Stimulated activated CD4-positive, alpha-beta T cell treated with anti-CD3 and anti-CD28 coated beads, Interleukin-15, amount 100 ng/mL, for 24 hours (primary cell): ENCODE measurements at places on chromosomes 3 and 15.

DNA sequence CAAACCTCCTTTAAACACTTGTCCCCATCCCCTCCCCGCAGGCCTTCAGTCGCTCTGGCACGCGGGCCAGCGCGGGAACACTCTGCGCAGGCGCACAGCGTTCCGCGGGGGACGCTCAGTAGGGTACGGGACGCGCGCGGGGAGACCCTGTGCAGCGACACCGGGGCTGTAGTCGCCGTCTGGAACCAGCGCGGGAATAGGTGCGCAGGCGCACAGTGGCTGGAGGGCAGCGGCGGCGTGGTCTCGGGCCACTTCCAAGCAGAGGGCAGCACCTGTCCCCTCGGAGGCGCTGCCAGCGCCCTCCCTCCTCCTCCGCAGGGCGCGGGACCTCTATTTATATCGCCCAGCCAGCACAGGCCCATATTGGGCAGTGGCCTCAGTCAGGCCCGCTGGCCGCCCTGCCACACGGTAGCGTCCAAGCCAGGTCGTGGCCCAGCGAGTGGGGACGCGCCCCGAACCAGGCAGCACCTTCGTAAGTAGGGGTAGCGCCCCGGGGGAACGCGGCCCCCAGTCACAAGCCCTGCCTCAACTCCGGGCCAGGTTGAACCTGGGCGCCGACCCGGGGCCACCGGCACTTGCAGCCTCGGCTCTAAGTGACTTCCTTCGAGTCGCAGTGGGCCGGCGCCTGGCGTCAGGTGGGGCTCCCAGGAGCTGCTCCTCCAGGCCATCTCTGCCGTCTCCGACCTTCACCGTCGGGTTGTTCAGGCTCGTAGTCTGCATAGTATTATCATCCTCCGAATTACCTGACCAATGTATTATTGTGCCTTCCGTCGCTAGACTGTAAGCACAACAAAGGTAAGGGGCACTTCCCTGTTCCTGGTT is at the start of gene KBTBD12:
KBTBD12 (plus strand) TSS at position 118 of the 822 bp plus-strand sequence. CDS start 7,830 bp downstream, outside the sequence.
- DNase-seq, result peak; percentile 21

DNA sequence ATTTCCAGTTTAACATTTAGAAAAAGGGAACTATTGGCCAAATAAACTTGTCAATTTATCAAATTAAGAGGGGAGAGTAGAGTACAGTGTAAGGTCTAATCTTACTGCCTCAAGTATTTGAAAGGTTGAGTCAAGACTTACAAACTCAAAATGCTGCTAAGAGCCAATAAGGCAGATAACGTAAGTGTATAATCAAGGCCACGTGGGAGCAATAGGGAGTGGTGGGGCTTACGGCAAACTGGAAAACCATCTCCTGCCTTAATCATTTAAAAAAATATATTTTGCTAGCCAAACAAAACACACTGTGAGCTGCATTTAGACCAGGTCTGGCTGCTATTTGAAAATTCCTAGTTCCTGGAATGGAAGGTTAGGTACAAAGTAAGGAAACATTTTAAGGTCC is 107.3 kb upstream of the FRMD4B start:
- no peak for DNase-seq

DNA sequence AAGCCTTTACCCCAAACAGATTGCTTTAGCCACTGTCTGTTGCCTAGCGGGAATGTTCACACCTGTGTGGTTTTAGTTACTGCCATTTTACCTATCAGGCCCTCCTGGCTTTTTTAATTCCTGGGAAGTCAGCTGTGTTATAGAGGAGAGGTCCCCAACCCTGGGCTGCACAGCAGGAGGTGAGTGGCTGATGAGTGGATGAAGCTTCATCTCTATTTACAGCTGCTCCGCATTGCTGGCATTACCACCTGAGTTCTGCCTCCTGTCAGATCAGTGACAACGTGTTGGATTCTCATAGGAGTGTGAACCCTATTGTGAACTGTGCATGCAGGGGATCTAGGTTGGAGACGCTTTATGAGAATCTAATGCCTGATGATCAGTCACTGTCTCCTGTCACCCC is 127.0 kb downstream of the MBNL1 start:
- DNase-seq, result no peak

- peak; percentile 83 for DNase-seq
These were observed 35.6 kb downstream of the DAPK2 start for GRCh38 chr15:64010719-64011118.

GRCh38 chr3:120650311-120650710 is 31.7 kb downstream of the HGD start:
- DNase-seq, result no peak

DNA sequence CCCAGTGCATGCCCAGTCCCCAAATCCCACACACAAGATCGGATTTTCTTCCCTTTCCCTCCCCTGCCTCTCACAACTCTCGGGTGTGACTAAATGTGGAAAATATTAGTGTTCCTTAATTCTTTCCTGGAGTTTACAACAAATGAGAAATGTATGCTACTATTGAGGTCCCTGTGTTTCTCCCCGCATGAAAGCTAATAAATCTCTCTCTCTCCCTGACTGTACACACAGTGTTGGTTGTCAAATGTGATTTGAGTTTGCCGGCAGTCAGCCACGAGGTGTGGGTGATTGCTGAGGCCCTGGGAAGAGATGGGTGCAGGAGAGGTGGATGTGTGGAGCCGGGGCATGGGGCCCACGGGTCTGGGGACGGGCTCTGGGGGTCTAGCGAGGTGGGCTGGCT is 161.4 kb upstream of the IQSEC1 start:
- no peak for DNase-seq
